Stimulated activated CD4-positive, alpha-beta T cell treated with anti-CD3 and anti-CD28 coated beads, Interleukin-2, amount 100 ng/mL, for 48 hours (primary cell): ENCODE measurements at places on chromosomes 4 and X.

GRCh38 chr4:125084608-125085007 lies 230.1 kb upstream of the FAT4 start:
- no peak for DNase-seq

DNA sequence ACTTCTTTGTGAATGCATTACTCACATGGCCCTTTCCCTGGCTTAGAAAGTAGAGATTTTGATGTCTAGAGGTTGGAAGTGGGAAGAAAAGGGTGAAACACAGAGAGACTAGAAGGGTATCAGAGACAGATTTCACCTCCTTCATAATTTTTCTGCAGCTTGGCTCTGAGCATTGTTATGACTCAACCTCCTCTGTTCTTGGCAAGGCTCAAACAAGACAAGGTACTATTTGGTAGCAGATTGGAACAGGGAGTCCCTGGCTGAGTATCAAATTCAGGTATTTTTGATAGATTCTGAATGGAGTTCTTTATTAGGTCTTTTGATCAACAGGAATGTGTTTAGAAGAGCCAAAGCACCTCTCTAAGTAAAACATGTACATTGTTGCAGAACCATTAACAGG lies 146.3 kb upstream of the CHRDL1 start:
- no peak for DNase-seq

- no peak for DNase-seq
Observed at GRCh38 chrX:135345107-135345589, 35.9 kb downstream of the ETDC start.

GRCh38 chrX:18017411-18017810 lies 156.3 kb upstream of the RAI2 start:
- DNase-seq: no peak

- DNase-seq: no peak
Observed at GRCh38 chr4:15493411-15493810, 23.7 kb downstream of the CC2D2A start.

DNA sequence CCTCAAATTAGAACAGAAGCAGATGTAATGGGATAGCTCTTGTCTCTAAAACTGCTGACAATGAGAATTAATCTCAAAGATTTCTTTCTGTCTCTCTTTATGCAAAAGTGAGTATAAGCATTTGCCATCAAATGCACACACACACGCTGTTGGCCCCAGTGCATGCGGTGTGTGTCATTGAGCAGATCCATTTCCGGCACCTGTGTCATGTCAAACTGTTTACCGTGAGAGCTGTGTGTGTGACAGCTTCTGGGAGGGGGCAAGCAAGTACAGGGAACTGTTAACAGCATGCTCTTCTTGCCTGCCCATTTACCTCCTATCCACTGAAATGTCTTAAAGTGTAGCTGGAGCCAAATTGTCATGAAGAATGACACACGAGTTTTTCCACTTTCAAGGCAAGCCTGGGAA lies 297.9 kb upstream of the FAT4 start:
- DNase-seq: no peak

GRCh38 chrX:17053502-17053901 lies 107.0 kb downstream of the REPS2 start:
- no peak for DNase-seq

DNA sequence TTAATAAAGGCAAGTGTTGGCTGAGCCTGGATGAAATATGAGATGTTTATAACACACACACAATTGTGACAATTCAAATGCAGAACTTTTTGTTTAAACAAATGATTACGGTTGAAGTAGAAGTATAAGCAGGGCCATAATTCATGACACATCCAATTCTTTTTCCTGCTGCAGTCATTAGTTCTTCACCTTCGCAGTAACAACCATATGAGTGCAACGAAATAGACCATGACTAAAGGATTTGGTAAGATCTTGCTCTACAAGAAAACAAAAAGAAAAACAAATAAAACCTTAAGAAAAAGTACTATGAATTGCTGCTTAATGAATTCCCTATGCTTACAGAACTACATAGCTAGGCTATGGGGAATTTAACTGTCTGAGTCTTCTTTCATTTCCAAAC lies 13.9 kb upstream of the BMPR1B start:
- no peak for DNase-seq

GRCh38 chr4:182653596-182653995 lies 263.6 kb downstream of the DCTD start:
- no peak for DNase-seq

GRCh38 chrX:2445662-2446623 lies 54.8 kb downstream of the DHRSX start:
- no peak for DNase-seq

GRCh38 chr4:102629673-102630072 lies 128.5 kb downstream of the NFKB1 start:
- DNase-seq: no peak

DNA sequence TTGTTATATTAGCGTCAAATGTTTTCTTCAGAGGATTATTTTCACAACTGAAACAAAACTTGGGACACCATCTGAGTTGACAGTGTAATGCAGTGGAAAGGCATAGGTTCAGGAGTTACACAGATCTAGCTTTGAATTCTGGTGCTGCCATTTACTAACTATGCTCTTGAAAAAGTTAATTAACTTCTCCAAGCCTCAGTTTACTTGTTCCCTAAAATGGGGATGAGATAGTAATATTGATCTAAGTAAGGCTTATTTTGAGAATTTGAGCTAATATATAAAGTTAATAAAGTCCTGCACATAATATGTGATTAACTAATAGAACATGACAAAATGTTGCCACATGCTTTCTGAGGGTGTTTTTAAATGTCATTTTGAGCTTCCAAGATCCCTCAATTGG lies 112.6 kb downstream of the FRAS1 start:
- DNase-seq: no peak

- no peak for DNase-seq
Observed at GRCh38 chr4:24640366-24640765, 56.0 kb upstream of the DHX15 start.

DNA sequence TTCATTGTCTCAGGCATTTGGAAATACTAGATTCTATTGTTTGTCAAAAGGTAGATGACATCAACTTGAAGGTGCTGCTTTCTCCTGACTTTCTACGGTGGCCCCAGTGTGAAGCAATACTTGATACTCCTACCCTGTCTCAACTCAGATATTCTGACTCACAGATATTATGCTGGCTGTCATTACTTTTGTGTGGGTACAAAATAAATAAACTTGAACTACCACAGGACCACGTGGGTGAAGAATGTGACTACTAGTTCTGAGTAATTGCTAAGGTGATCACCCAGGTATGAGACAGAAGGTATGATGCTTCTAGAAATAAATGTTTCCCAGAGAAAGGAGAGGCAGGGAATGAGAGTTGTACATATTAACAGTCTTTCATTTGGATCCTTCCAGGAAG lies 275.3 kb upstream of the SPOCK3 start:
- DNase-seq: no peak

- DNase-seq: no peak
Observed at GRCh38 chr4:87543835-87544461, 14.8 kb upstream of the SPARCL1 start.

DNA sequence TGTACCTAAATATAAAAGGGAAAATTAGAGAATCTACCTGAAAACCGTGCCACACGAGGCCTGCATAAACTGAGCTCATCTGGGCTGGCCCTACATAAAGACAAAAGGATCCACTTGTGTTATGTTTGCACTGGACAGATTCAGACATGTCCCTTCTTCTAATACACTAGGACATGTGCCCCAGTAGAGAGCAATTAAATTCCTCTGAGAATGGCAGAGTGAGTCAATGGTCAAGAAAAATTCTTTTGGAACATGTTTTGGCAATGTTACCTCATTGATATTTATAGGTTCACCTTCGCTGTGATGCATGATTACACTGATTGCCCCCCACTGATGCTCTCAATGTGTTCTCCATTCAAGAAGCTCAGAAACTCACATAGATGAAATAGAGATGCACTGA lies 95.2 kb downstream of the MANBA start:
- no peak for DNase-seq

GRCh38 chr4:74541667-74542066 lies 96.7 kb downstream of the AREG start:
- no peak for DNase-seq

- no peak for DNase-seq
Observed at GRCh38 chr4:154307451-154307850, 184.1 kb downstream of the DCHS2 start.

GRCh38 chr4:108889696-108890483 lies 127.0 kb upstream of the ETNPPL start:
- DNase-seq: no peak

GRCh38 chrX:45372151-45372550 lies 171.5 kb upstream of the DIPK2B start:
- no peak for DNase-seq

DNA sequence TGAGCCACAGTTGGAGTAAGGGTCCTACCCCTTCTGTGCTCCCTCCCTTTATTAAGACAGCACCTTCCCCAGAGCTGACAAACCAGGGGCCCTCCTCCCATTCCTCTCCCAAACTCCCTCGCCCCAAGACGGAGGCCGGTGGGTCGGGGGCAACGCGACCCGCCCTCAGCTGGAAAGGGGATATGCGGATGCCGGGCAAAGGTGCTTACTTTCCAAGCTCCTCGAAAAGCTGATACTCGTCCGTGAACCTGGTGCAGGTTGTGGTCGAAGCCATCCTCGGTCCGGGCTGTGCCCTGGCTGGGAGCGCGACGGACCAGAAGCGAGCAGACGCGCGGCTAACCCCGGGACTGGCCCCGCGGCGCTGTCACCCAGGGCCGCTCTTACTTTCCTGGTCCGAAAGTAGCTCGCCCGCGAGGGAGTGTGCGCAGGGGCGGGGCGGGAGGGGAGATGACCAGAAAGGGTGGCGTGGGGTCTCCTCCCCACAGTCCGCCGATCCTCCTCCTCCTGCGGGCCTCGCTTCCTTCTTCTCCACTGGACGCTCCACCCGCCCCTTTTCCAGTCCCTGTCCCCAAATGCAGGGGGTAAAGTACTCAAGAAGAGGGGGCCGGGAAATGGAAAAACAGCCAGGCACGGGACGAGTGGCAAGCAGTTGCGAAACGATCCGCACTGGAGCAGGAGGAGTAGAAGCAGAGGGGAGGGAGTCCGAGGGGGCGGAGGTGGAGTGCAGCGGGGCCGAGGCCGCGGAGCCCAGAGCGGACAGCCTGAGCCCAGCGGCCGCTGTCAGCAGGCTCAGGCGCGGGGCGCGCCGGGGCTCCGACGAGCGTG lies 531 bp downstream of the CAMK2D start:
- peak; percentile 44 for DNase-seq

DNA sequence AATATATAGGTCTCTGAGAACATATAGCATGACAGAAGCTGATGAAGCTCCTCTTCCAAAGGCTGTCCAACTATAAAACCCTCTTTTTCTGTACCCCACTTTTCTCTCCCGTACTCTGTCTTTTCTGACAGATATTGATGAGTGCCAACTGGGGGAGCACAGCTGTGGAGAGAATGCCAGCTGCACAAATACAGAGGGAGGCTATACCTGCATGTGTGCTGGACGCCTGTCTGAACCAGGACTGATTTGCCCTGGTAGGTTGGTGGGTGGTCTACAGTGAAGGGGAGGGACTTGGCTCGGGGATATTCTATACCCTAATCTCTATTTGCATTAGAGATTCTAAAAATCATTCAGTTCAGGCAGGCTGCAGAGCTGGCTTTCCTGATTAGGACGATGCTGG lies 80.4 kb downstream of the EGF start:
- no peak for DNase-seq

GRCh38 chrX:27998666-27999065 lies 17.4 kb upstream of the DCAF8L1 start:
- no peak for DNase-seq

- DNase-seq: no peak
Observed at GRCh38 chr4:54390670-54391069, 161.6 kb downstream of the PDGFRA start.

- no peak for DNase-seq
Observed at GRCh38 chrX:137432609-137433008, 133.3 kb upstream of the ZIC3 start.

DNA sequence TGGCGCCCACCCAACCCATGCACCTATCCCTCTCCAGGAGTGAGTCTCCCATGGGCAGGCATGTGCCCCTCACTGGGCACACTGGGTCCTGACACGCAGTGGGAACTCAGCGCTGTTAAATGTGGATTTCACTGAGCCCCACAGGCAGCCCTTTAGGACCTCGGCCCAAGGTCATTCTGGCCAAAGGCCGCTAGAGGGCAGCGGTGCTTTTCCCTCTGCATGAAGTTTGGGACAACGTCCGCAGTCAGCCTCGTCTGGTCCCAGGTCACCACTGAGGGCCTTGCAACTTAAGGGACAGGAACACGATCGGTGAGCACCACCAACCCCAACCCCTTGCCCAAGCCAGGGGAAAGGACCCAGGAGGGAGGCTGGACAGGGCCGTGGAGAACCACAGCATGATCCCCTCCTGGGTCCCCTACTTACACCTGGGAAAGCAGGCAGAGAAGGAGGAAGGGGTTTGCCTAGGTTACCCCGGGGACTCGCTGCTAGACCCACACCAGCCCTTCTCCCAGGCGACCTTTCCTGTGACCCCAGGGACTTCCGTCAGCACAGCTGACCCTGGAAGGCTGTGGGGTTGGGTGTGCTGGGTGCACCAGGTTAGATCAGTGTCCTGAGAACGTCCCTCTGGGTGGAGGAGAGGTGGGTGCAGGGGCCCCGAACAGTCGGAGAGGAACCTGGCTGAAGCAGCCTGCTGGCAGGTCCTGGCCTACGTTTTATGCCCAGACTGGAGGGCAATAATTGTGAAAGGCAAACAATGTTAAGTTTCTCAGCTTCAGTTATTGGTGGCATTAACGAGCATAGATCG lies 24.0 kb downstream of the CYTL1 start:
- peak; percentile 43 for DNase-seq

DNA sequence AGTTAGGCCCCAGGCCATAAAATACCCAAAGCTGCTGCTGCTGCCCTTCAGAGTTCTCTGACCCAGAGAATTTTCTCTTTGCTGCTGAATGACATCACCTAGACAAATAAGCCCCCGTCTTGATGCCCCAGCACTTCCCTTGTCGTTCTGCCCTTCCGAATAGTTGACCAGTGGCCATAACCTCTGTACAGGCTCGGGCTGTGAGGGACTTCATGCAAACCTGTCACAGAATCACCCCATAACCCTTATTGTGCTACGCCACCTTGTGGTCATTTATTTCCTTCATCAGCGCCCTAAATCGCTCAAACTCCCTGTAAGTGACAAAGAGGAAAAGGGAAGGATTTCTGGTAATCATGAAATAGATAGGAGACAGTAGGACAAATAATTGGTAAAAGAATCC lies 18.8 kb downstream of the SPACA5 start:
- no peak for DNase-seq

- no peak for DNase-seq
Observed at GRCh38 chrX:46737041-46737440, 21.9 kb downstream of the SLC9A7 start.

- no peak for DNase-seq
Observed at GRCh38 chrX:1803741-1804140, 188.9 kb downstream of the ASMT start.
